ENCODE measurements at places on chromosomes 2 and 18. TPM values are rescaled to one million over a fixed set of nuclear protein-coding genes. Genes with fewer than 3 reads are reported as not detected.

MAP3K19 gene
- not detected for total RNA-seq

CGREF1 gene
- total RNA-seq, result not detected

MATN3 gene
- 1.3 TPM for total RNA-seq

ASPRV1 gene
- total RNA-seq, result not detected

CYP26B1 gene
- 0.31 TPM for total RNA-seq

GRCh38 chr2:74538881-74539339 is 9.2 kb downstream of the HTRA2 start:
- no peaks in the 10 kb centered on the region for H3K36me3 ChIP-seq
- H3K27me3 ChIP-seq, result no peaks in the 10 kb centered on the region
- peaks cover 13% of the 10 kb centered on the region for H3K4me1 ChIP-seq
- no peak overlapping the region for H3K4me3 ChIP-seq
- DNase-seq, result no peak

- peaks cover 21% of the 10 kb centered on the region for H3K27me3 ChIP-seq
- H3K27ac ChIP-seq, result no peak overlapping the region
- no peak overlapping the region for H3K4me3 ChIP-seq
- no peak for DNase-seq
- no peaks in the 10 kb centered on the region for H3K36me3 ChIP-seq
- peaks cover 3% of the 10 kb centered on the region for H3K4me1 ChIP-seq
These were observed 46.1 kb downstream of the SOWAHC start for GRCh38 chr2:109660046-109660860.

DNA sequence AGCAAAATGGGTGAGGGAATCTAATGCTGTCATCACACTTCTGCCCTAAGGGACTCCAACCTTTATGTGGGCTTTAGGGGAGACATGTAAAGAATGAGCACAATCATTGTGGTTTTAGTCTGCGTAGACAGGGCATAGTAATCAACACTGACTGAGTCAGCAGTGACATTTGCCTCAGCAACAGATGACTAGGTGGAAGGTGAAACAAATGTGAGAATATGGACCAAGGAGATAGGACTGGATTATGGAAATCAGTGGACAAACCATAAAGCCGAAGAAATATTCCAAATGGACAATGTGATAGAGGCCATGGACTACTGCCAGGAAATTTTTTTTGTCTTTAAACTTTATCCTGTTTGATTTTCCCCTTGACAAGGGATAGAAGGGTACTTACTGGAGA is 83.9 kb downstream of the PDK1 start:
- peak overlapping the region; percentile 97 for H3K27ac ChIP-seq
- peaks cover 64% of the 10 kb centered on the region for H3K4me1 ChIP-seq
- peak; percentile 87 for DNase-seq
- H3K27me3 ChIP-seq, result peaks cover 2% of the 10 kb centered on the region
- H3K36me3 ChIP-seq, result peaks cover 6% of the 10 kb centered on the region

DNA sequence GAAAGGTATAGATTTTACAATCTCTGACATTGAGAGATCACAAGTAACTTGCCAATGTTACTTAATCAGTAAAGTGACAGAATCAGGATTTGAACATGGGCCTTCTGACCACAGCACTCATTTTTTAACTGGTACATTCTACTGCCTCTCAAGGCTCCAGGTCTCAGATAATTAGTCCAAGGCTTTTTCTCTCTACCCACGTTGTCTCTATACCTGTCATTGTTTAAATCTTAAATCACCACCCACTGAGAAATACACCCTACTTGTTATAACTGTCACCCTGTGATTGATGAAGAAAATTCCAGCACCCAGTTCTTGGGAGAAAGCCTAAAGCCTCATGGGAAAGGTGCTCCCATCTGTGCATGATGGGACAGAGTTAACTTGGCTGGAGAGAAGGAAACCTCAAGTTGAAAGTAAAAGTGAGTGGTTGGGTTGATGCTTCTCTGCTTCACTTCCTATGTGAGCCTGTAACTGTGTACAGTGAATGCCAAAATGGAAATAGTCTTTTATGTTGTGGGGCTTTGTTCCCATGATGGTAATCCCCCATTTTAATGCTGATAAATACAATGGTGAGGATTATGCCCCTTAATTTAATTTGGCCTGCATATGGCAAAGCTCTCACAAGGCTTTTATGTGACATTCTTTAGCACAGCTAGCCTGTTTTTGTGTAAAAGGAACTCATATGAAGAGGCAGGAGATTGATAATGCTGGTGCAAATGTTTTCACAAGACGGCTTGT is 190.1 kb upstream of the SP5 start:
- peaks cover 2% of the 10 kb centered on the region for H3K27me3 ChIP-seq
- no peak for DNase-seq
- peaks cover 6% of the 10 kb centered on the region for H3K4me1 ChIP-seq
- no peak overlapping the region for H3K4me3 ChIP-seq

DNA sequence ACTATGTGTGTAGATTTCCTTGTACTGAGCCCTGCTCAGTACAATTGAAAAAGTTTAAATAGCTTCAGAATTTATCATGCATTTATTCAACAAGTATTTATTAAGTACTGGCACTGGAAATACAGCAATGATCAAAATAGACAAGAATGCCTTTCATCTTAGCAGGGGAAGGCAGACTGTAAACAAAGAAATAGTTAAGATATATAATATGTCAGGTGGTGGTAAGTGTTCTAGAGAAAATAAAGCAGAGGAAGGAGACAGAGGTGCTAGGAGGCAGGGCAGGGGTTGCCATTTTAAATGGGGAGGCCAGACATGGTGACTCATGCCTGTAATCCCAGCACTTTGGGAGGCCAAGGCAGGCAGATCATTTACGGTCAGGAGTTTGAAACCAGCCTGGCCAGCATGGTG is 13.6 kb upstream of the LIPG start:
- peak; percentile 59 for DNase-seq
- H3K4me3 ChIP-seq, result no peak overlapping the region
- peaks cover 16% of the 10 kb centered on the region for H3K4me1 ChIP-seq
- H3K27ac ChIP-seq, result no peak overlapping the region
- no peaks in the 10 kb centered on the region for H3K36me3 ChIP-seq
